Naive B cell (primary cell): ENCODE measurements at places on chromosomes 5 and 9.

DNA sequence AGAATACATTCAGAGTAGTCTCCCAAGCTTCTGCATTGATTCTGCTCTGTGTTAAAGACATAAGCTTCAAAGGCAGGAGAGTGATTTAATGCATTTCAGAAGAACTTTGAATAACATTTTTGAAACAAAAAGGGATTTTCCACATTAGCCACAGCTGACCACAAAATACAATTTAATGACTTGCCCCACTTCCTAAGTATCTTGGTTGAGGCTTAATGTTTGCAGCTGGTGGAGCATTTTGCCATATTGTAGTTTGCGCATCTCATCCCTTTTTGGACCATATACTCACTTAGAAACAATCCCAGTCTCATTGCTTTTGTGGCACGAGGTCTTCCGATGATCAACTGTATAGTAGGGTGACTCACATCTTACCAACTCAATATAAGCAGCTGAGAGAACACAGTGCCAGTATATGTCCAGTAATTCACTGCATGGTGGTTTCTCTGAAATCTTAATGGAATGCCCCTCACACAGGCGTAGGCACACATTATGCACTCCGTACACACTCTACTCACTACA, 455.8 kb upstream of the PTGER4 start:
- peak; percentile 6 for DNase-seq

DNA sequence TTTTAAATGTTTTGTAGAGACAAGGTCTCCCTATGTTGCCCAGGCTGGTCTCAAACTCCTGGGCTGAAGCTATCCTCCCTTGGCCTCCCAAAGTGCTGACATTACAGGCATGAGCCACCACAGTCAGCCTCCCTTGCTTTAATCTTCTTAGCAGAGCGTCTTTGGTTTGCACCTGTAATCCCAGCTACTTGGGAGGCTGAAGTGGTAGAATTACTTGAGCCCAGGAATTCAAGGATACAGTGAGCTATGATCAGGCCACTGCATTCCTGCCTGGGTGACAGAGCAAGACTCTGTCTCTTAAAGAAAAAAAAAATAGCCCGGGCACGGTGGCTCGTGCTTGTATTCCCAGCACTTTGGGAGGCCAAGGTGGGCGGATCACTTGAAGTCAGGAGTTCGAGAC, 27.8 kb downstream of the UBE2D2 start:
- no peak for DNase-seq

GRCh38 chr5:79753092-79753491, 63.5 kb downstream of the CMYA5 start:
- DNase-seq = no peak

GRCh38 chr9:85987236-85987635, 46.3 kb downstream of the NAA35 start:
- DNase-seq = no peak

GRCh38 chr9:81380504-81381359, 308.6 kb downstream of the TLE1 start:
- no peak for DNase-seq

DNA sequence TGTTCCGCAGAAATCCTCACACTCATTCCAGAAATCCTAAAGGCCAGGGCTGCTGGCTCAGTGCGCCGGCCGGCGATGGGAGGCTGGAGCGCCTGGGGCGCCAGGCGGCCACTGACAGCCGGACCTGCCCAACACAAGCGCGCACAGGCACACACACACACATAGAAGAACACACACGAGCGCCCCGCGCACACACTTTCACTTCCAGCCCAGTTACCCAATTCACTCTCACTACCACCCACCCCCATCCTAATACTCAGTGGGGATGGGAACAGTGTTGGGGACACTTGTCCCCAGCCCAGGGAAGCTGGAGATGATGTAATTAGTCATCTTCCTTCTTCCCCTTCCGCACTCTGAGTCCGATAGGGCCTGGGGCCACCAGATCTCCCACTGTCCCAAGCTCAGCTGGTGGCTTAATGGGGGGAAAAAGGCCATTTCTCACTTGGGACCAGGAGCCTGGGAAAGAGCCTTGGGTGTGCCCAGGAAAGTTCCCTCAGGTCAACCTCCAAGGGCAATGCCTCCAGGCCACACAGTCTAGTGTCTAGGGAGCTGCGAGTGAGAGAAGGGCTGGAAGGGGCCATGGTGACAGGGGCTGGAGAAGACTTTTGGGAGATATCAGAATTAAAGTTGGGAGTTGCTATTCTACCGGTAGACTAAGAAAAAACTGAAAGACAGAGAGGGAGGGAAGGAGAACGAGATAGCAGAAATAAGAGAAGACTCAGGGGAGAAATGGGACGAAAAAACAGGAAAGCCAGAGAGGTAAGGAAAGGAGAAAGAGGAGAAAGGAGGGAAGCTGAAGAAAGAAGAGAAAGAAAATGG, 1.7 kb downstream of the EBF1 start:
- peak; percentile 59 for DNase-seq

DNA sequence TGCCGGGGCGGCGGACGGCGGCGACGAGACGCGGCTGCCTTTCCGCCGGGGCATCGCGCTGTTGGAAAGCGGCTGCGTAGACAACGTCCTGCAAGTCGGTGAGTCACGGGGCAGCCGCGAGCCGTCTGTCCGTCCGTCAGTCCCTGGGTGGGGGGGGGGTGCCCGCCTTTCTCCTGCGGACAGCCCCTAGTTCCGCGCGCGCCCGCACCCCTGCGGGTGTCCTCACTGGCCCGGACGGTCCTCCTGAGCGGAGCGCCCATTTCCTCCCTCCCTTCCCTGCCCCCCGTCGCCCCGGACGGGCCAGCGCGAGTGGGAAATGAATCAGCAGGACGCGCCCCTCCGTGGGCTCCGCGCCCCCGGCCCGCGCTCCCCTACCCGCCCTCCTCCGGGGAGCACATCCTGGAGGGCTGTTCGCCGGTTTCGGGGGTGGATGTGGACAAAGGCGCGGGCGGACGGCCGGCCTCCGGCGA, 828 bp downstream of the ZSWIM6 start:
- no peak for DNase-seq

GRCh38 chr5:132540764-132541163, 2.6 kb downstream of the IL5 start:
- DNase-seq = no peak

GRCh38 chr9:20619487-20620200, 2.7 kb downstream of the MLLT3 start:
- peak; percentile 5 for DNase-seq

DNA sequence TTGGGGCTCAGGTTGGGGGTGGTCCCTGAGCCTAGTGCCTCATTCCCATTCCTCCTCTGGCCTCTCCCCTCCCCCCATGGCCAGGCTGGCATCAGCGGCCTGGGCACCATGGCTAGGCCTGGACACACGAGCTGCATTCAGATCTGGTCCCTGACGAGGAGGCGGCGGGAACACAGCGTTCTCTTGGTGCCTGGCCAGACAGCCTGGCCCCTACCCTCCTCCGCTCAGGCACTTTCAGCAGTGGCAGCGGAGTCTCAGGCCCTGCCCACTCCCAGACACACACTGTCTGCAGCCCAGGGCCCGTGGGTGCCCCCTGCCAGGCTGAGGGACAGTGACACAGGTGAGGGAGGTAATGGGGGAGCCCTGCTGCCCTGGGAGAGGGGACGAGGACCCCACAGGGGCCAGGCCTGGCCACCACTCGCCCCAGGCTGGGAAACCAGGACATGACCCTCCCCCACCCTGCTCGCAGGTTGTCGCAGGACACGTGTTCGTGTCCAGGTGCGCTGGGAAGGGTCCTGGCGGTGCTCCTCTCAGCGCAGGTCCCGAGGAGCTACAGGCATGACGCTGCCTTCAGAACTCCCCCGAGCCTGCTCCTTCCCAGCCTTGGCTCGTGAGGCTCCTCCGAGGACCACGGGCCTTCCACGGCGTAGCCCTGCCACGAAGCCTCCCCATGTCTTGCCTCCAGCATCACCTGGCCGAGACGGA, 19.9 kb upstream of the UBAC1 start:
- no peak for DNase-seq

- no peak for DNase-seq
Measured at GRCh38 chr5:72633649-72634048, 126.4 kb upstream of the ZNF366 start.

GRCh38 chr9:134046894-134047681, 20.7 kb downstream of the BRD3 start:
- no peak for DNase-seq

GRCh38 chr5:125461641-125462072, 715.2 kb upstream of the ZNF608 start:
- DNase-seq = no peak

GRCh38 chr9:111411266-111411665, 72.9 kb downstream of the ECPAS start:
- no peak for DNase-seq

DNA sequence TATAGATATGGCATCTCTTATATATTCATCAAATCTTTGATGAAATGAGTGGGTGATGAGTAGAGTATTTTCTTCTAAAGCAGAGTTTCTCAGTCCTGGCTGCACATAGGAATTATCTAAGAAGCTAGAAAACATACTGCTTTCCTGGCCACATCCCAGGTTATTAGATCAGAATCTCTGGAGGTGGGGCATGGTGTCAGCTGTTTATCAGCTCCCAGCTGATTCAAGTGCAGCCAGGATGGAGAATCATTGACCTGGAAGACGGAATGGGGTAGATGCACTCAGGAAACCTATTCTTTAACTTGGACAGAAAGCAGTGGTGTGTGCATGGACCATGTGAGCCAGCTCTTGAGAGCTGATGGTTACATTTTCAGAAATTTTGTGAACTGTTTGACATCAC, 108.1 kb upstream of the IL6ST start:
- no peak for DNase-seq

- DNase-seq = no peak
Measured at GRCh38 chr5:163193886-163194285, 243.5 kb upstream of the CCNG1 start.

DNA sequence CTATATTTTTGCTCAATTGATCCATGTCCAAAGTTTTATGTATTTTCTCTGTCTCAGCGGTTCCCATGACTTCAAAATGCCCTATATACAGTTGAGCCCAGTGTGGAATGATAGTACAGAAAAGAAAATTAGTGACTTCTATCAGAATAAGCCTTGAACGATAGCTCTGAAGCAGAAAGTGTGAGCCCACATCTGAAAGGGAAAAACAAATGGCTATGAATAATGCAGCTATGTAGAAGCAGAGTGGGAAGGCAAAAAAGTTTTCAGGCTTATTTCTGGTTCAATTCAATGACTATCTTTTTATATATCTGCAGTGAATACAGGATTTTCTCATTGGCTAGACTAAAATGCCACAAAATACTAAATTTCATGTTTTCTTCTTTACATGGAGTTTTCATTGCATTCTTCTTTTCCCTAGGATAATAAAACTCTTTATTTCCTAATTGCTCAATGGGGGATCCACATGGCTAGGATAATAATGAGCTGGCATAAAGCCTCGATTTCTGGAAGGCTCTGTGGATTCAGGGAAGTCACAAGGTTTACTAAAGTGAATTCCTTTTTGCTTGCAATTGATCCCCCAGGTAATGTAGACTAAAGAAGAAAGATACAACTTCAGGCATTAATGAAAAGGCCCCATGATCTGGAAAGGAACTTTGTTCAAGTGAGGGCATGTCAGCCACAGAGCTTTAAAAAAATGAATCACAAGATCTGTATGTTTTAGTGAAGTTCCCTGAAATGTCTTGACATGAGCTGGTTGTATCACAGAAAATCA, 377.0 kb upstream of the RIOK2 start:
- DNase-seq = no peak

DNA sequence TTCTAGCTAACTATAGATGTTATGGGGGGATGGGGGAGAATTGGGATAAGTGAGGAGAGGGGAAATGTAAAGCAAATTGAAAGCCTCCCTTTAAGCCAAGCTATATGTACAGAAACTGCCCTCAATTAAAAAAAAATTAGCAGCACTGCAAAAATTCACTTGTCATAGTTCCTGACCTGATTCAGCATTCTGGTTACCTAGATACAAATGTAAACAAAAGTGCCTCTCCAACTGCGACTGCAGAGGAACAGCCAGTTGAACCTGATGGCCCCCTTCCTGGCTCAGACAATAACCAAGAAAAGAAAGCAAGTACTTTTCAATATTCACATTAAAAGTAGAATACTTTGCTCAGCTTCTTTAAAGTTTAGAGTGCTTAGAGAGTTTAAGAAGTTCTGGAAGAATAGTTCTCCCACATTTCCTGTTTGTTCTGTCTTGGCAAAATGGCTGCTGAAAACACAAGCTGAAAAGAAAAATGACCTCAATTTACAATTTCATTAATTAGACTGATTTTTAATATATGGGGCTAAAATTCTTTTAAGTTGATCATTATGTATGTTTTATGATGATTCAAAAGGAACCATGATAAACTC, 1.5 kb downstream of the FAM81B start:
- DNase-seq = no peak

DNA sequence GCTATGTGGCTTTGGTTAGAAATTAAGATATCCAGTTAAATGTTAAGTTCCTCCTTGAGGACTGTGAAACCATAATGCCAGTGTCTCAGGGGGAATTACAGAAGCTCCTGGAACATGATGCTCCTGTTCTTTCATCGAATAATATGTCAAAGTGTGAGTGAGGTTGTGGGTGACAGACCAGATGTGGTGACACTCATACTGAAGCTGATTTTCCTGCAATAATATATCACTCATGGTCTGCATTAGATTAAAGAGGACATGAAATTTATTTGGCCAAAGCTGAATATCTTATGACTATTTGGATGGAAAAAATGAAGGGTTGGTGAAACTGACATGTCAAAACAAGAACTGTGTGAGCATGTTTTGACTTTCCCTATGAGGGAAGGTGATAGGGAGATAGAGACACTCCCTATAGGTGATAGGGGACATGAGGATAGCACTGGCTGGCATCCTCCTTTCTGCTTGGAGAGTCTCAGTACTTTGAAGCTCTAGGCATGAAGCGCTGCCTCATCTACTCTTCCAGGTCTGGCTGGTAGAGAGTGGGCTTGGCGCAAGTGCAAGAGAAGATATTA, 173.5 kb downstream of the ARHGEF28 start:
- DNase-seq = no peak

- DNase-seq = no peak
Measured at GRCh38 chr9:89941875-89942274, 337.1 kb downstream of the GADD45G start.

- DNase-seq = no peak
Measured at GRCh38 chr5:91272858-91273257, 110.3 kb downstream of the ARRDC3 start.

DNA sequence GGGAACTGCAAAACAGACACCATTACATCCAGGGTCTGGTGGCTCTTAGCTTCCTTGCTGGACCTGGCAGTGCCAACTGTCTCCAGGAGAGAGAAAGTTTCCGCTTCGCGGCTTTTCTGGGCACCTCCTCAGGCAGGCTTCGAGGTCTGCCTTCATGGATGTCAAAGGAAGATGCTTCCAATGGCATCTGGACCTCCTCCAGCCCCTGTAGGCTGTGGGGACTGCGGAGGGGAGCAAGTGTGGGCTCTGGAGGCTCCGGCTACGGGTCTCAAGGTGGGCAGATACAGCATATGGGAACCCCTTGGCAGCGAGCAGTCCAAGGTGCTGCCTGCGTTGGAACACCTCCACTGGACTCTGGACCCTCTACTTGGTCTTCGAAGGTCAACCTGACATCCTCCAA, 6.0 kb downstream of the C9orf50 start:
- DNase-seq = no peak

DNA sequence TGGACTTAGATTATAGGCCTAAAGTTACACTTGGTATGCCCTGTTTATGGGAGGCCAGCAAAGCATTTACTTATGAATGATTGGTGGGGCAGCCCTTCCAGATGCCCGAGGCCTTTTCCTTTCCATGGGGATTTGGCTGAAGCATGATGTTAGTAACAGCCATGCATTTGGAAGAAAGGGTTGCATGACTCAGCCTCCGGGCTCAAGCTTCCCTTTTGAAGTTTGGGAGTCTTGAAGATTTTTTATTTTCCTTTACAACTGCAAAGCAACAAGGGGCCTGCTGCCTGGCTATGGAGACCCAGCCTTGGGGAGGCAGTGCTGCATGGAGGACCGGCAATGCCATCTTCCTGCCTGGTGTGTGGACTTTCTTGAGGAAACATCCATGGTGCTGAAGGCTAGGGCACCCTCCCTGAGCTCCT, 244.7 kb downstream of the ICE1 start:
- no peak for DNase-seq
